ENCODE measurements at places on chromosomes 3 and 15. TPM values are rescaled to one million over a fixed set of nuclear protein-coding genes. Genes with fewer than 3 reads are reported as not detected.

The RTP4 gene
- 0.99 TPM for total RNA-seq

The BFSP2 gene
- total RNA-seq: not detected

The MYO5C gene
- total RNA-seq: 0.50 TPM

The LINGO1 gene
- total RNA-seq: under 0.01 TPM

The NCBP2 gene
- 68.2 TPM for total RNA-seq

The GP9 gene
- total RNA-seq: not detected

The DNAH1 gene
- total RNA-seq: 3.3 TPM

The CPN2 gene
- not detected for total RNA-seq

The ACAN gene
- 21.0 TPM for total RNA-seq

The GPR149 gene
- total RNA-seq: not detected

Measured in aortic smooth muscle cell (primary cell).